NCI-H1092 (cell line): ENCODE measurements at places on chromosomes 5 and 9.

GRCh38 chr5:76449606-76450005, 46.5 kb downstream of the IQGAP2 start:
- no peak for DNase-seq

DNA sequence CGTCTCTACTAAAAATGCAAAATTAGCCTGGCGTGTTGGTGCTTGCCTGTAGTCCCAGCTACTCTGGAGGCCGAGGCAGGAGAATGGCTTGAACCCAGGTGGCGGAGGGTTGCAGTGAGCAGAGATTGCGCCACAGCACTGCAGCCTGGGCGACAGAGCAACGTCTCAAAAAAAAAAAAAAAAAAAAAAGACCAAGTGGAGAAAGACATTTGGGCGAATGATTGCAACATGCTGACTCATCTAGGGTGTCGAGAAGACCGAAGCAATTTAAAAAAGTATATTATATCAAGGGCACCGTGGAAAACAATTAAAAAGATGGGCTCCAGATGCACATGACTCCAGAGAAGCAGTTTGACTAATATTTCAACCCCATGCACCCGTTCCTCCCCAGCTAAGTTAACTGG, 9.2 kb downstream of the KLF4 start:
- no peak for DNase-seq

GRCh38 chr9:90078988-90079421, 474.2 kb downstream of the GADD45G start:
- DNase-seq, result no peak

DNA sequence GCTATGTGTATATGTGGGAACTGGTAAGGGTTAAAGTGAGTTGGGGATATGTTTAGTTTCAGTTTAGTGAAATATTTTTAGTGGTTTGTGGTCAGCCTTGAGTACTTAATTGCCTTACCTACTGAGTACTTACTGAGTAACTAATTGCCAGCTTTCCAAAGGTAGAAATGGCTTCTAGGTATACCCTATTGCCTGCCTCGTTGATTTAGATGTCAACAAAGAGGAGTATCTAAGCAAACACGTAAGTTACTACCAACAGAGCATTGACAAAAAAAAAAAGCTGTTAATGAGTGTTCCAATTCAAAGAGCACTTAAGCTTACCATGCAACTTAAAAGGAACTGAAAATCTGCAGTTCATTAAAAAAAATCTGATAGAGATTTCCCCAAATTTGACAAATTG, 8.8 kb downstream of the ATP10B start:
- no peak for DNase-seq

DNA sequence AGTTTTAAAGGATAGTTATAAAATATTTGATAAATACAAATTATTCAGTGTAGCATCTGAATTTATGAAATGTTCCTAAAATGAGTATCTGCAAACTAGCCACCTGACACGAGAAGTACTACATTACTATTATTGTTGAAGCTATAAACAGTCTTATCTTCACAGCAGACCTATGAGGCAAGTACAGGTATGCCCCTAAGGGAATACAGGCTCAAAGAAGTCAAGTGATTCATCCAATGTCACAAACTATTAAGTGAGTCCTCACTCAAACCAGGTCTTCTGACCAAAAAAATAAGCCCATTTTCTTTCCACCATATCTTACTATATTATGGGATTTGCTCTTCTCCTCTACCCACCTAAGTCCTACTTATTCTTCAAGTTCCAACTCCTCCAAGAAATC, 28.7 kb downstream of the STRBP start:
- DNase-seq, result no peak

DNA sequence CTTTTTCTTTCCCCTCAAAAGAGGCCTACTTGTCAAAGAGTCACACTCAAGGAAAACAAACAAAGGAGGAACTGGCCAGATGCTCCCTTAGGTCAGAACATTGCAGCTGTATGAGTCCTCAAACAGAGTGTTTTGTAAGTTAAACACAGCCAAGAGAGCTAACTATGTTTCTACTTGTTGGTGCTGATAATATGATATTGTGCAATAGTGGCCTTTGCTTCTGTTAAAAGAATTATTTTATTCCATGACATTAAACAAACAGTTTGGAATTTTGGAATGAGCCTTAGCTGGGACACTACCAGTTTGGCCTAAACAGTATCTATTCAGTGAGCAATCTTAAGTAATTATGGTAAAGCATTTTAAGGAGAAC, 56.0 kb upstream of the TPD52L3 start:
- DNase-seq, result no peak

GRCh38 chr5:55104946-55105701, 2.7 kb downstream of the GZMA start:
- no peak for DNase-seq

GRCh38 chr5:73615947-73616346, 10.0 kb upstream of the ARHGEF28 start:
- no peak for DNase-seq

DNA sequence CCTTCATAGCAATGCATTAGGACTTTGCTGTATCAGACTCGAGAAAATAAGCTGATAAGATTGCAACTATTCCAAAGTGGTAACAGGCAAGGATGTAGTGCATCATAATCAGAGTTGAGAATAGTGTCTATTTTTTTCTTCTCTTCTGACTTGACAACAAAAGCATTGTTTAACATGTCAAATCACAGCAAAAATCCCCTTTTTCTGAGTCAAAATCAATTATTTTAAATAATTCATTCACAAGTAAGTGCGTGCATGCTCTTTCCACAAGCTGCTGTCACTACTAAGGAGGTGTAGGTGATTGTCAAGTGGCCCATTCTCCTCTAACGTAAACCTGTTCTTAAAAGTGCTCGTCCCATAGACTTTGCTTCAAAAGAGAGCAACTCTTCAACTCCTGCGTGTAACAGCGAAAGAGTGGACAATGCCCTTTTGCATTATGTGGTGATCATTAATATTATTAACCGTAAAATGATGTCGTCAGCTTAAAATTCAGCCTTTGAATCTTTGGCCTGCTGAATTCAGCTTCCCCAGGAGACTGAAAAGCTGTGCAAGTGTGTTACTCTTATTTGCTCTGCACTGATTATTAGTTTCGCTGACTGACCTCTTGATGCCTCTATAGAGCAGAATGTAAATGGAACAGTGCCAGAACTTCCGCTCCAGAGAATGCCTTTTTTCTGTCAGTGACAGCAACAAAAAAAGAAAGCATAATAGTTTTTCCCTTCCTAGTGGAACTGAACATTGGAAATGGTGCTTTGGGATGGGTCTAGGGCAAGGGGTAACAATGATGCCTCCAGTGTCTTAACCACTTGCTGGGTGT, 680.8 kb upstream of the SEMA6A start:
- no peak for DNase-seq

DNA sequence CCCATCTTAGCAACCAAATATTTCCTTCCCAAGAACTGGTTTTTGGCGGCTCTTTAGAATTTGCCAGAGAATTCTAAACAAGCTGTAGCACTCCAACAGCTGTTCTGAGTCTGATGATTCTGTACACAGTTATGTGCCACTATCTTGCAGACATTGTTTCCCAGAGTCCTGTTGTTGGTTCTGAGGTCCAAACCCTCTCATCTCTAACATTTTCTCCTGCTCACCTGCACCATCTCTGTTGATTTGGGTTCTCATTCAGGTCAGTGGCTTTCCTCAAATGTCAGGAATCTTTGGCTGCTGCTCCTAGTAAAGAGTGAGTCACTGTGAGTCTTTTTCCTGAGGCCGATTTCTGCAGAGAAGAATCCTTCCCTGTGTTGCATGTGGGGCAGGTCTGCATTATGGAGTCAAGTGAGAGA, 50.0 kb downstream of the CAMSAP1 start:
- DNase-seq, result no peak

- no peak for DNase-seq
These were observed 110.8 kb downstream of the ADRB2 start for GRCh38 chr5:148937239-148937638.

DNA sequence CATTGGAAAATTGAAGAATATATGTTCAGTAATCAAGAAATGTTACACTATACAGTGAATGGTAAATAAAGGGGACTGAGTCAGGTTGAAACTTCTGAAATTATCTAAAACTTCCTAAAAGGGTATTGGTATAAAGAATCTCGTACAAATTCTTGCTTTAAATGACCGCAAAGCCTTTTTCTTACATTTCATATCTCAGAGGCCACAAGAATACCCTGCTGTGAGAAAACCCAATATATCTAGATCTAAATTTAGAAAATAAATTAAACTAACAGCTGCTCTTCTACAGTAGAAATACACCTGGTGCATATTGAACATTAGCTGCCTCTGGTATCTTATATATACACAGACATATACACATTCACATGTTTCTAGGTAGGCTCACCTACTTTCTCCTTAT, 221.7 kb downstream of the PCSK5 start:
- no peak for DNase-seq

DNA sequence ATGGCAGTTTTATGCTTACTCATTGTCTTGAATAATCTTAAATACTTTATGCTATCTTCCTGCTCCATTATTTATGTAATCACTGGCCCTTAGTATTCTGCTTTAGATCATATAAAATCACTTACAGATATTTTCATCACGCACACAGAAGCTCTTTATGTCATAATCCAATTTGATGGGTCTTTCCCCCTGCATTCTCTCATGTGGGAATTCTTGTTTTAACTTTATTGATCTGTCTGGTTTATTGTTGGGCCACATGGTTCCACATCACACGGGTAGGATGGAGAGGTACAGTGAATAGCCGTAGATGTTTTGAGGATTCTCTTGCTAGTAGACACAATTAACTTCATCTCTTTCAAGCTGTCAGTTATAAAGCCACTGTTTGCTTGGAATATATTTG, 27.0 kb downstream of the PLPPR1 start:
- no peak for DNase-seq

DNA sequence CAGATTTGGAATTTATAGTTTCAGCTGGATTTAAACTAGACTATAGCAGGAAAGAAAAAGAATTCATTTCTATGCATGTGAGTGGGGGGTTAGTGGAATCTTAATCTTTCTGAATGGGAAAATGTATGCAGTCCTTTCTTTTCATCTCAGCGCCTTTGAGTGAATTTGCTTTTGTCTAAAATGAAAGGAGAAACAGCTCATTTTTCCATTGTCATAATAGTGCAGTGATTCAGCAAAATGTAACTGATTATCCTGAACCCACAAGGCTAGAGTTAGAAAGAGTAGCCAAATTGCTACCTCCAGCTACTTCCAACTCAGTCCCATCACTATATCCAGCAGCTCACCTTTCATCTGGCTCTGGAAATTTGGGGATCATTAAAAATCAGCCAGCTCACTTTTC, 134.4 kb downstream of the ADAMTSL1 start:
- DNase-seq, result no peak

- DNase-seq, result no peak
These were observed 89.5 kb downstream of the CDH9 start for GRCh38 chr5:26948921-26949320.

DNA sequence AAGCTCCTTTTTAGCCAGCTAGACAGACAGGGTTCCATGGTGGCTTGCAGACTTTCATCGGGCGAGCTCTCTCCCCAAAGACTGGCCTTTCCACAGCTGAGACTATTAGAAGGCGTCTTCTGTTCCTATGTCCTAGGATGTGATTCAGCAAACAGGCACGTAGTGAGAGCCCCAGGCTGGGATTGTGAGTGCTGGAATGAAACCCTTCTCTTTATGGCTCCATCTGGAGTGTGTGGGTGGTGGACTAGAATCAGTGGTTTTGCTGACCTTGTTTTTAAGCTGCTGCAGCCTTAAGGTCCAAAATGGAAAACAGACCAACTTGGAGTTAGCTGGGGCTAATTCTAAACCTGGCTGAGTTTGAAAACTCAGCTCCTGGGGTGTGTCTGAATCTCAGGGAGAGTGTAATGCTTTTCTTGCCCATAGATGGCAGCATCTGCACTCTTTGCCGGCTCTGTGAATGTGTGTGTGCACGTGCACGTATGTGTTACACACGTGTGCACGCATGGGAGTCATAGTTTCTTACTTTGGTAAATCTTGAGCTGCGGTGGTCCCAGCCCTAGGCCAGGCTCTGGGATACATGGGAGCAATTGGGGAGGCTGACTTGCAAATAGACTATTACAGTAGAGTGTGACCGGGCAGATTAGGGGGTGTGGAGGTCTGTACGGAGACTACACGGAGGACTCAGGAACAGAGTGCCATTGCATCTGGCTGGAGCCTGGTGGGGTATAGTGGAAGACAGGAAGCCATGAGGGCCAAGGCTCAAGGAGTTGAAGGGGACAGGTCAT, 10.7 kb downstream of the GSN start:
- DNase-seq, result no peak

DNA sequence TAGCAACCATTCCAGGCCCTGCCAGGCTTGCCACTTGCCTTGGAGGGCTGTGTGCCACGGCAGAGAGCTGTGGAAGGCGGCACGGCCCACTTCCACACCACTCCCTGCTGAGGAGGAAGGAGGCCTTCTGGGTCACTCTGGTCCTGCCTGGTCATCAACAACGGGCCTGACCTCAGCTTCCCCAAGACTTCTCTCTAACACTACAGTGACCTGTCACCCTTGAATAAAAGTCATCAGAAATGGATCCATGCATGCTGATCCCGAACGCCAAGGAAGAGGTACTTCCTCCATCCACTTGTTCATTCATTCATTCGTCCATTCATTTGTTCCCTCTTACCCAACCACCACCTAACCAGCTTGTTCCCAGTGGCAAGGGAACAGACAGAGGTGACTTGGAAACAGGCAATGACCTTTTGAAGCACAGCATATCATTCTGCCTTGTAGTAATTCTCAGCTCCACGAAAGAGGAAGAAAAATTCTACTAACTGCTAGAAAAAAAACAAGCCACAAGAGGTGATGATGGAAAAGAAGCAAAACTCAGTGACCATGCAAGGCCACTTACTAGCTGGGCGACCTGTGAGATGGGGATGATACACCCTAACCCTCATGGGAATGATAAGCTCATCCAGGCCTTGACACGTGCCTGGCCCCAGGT, 58.6 kb downstream of the STK10 start:
- no peak for DNase-seq

- no peak for DNase-seq
These were observed 98.0 kb downstream of the SLC25A46 start for GRCh38 chr5:110836851-110837250.

DNA sequence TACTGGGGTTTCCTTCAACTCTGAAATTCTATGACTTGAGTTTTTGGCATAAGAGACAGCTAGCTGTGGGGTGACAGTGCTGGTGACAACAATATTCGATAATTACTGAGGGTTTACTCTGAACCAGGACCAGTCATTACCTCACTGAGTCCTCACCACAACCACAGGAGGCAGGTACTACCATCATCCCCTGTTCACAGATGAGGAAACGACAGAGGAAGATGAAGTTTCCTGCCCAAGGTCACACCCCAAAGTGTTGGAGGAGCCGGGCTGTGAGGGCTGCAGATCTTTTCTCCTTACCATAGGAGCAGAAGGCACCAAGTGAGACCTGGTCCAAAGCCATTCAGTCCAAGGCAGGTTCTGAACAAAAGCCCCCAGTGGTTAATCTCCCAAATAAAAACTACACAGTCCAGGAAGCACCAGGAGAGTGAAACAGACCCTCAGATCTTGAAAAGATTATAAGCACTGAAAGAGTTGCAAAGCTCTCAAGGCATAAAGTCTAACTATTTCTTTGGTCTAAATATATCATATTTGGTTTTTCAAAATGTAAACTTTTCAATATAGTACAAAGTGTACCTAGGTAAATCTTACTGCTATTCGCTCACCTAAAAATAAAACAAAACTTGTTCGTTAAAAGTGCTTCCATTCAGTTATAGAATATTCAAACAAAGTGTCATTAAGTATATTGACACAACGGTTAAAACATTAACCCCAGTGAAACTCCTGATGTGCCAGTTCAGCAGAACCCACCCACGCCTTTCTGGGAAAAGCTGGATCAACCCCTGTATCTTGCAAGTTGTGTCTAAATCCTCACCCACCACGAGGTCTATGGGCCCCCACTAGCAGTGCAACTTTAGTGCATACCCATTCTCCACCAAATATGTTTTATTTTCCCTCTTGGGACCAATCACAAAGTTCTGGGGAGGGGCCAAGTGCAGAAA, 82.6 kb upstream of the EQTN start:
- DNase-seq, result no peak
